ENCODE measurements at places on chromosomes 7 and 10.

DNA sequence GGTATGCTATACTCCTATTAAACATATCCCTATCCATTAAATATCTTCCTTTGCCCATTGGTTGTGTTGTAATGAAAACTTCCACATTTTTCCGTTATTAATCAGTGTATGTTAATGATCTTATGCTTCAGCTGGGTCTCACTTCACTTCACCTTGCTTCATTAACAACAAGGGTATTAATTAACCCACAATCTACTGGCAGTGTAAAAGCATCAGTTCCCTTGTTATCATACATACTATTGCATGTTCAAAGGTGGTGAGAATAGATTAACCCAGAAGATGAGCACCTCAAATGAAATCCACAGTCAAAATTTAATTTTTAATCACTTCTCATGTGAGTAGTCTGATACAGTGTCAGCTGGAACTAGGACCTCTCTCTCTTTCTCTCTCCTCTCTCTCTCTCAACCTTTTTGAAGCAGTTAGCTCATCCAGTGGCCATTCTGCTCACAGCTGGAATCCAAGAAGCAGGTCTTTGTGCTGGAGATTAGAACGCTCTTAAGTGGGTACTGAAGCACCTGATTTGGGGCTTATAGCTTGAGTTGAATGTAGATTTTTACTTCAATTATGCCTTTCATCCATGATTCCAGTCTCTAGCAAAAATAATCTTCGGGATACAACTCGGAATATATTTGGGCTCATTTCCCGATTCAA is 172.3 kb downstream of the RAPGEF5 start:
- DNase-seq: no peak

DNA sequence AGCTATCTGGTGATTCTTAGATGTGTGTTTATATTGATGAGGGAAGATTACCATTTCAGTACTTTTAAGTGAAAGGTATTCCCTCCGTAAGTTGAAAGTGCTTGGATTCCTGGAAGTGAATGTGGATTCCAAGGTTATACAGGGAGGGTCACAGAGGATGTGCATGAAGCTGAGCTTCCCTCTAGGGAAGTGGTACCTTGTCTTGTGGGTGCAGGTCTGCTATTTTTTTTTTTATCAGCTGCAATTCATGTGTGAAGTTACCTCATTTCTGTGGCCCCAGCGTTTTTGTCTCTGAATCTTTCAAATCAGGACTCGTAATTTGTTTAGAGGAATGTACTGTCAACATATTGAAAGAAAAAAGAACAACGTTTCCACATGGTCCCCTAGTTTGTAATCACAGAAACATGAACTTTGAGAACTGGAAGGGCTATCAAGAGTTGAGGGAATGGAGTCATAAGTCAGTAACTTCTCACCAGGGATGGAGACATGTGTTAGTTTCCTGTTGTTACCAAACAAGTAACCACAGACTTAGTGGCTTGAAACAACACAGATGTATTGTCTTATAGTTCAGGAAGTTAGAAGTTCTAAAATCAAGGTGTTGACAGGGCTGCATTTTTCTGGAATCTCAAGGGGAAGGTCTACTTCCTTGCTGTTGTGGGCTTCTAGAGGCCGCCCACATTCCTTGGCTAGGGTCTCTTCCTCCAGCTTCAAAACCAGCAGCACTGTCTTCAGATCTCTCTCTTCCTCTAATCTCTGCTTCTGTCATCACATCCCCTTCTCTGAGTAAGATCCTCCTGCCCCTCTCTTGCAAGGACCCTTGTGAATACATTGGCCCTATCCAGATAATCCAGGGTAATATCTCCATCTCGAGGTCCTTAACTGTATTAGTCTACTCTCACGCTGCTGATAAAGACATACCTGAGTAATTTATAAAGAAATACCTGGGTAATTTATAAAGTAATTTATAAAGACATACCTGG is 64.4 kb downstream of the RAB18 start:
- DNase-seq: no peak

- no peak for DNase-seq
Observed at GRCh38 chr7:83806538-83806937, 157.6 kb upstream of the SEMA3E start.

GRCh38 chr10:31657434-31657872 is 271.2 kb downstream of the ARHGAP12 start:
- no peak for DNase-seq

DNA sequence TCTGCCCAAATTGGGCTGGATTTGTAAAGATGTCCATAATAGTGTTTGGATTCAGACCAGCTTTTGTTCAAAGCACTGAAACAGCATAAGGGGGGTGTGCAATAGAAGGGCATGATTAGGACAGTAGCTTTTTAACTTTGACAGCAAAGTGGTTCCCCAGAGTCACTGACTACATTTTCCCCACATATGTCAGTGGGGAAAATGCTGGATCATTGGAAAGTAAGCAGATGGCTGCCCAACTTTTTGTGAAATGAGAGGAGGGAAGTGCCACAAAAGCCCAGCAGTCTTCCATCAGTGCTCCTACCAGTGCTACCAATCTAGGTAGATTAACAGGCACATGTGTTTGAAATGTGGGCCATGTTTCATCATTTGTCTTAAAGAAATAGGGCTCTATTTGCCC is 162.8 kb downstream of the FZD1 start:
- DNase-seq: no peak

- no peak for DNase-seq
Observed at GRCh38 chr10:97590082-97590747, 694 bp downstream of the C10orf62 start.

- no peak for DNase-seq
Observed at GRCh38 chr10:124590216-124591122, 128.8 kb downstream of the LHPP start.

GRCh38 chr7:86929293-86930109 is 130.0 kb downstream of the ELAPOR2 start:
- DNase-seq: no peak

- no peak for DNase-seq
Observed at GRCh38 chr10:91925022-91925320, 1.4 kb downstream of the BTAF1 start.

- no peak for DNase-seq
Observed at GRCh38 chr7:5354460-5355232, 69.0 kb downstream of the TNRC18 start.

GRCh38 chr7:2612445-2613097 is 19.2 kb upstream of the TTYH3 start:
- DNase-seq: no peak

DNA sequence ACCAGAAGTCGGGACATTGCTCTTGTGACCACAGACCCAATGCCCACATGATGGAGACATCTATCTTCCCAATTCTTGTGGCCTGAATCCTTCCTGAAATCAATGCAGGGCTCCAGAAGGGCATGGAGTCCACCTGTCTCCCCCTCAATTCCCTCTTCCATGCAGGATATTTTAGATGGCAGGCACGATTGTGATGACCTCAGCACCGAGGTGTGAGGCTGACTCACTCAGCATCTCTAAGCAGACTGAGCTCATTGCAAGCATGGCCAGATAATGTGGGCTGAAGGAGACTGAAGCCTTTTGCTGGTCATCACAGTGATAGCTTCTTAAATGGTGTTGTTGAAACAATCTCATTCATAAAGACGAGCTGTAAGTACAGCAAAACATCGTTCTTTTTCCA is 374.9 kb upstream of the PODXL start:
- DNase-seq: no peak

- no peak for DNase-seq
Observed at GRCh38 chr7:35257251-35258124, 3.6 kb upstream of the TBX20 start.

DNA sequence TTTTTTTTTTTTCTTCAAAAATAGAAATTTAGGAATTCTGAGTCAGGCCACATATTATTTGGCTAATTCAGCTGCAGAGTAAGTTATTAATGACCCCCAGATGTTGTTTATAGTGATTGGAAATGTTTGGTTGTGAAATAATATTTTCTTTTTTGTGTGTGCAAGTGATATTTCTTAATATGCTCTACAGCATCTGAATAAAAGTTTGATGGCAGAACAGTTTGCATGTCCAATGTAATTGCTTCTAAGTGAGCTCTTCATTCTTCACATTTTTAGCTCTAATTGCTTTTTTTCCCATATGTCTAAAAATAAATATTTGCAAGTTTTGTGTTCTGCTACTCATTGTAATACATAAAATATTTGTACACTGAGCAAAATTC is 116.0 kb downstream of the ARID5B start:
- no peak for DNase-seq

GRCh38 chr10:114714281-114714741 is 56.2 kb upstream of the ABLIM1 start:
- no peak for DNase-seq

- DNase-seq: no peak
Observed at GRCh38 chr10:52348037-52348564, 34.0 kb downstream of the DKK1 start.

DNA sequence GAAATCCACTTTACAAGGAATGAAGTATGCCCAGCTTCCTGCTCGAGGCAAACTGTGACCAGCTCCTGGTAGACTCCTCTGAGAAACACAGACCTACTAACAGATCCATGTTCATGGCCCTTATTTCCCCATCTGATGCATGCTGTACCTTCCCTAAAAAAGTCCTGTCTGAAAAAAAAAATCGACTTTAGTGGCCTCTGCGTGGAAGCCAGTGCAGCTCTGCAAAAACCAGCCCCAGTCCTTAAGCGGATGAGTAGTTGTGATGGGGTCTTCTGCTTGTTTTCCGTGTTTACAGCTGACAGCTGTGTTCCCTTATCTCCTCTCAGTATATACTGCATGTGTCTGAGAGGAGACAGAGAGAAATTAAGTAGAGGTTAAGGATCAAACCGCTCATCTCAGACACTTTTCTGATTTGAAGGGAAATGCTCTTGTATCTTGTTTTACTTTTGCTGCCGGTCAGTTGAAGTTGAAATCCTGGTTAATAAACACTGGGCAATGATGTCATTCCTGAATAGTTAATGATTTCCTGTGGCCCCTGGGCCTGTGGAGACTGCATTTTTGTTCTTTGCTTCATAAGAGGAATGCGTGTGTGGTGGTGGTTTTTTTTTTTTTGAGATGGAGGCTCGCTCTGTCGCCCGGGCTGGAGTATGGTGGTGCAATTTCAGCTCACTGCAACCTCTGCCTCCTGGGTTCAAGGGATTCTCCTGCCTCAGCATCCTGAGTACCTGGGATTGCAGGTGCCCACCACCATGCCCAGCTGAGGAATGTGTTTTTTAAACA is 67.6 kb downstream of the DOCK1 start:
- DNase-seq: no peak

GRCh38 chr7:51817694-51818225 is 501.2 kb upstream of the COBL start:
- no peak for DNase-seq

DNA sequence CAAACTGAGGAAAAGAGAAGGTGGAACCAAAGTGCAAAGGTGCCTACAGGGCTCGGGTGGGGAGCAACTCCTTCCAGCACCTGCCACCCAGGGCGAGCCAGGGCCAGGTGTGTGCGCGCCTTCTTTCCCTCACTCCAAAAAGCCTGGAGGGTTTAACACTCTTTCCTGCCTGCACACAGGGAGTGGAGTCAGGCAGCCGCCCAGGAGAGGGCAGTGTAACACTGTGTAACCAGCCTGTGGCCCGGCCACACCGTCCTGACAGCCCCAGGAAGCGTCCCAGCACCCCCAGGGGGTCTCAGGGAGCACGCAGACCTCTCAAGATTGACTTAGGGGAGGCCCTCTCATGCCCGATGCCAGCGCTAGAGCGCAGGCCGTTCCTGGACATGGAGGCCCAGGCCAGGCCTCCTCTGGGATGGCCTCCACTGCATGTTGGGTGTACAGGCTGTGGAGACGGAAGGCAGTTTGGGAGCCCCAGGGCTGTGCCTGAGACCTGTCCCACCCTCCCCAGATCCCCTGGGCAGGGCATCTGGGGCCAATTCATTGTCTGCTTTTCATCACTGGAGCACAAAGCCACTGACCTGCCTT is 13.4 kb downstream of the BRI3 start:
- no peak for DNase-seq

DNA sequence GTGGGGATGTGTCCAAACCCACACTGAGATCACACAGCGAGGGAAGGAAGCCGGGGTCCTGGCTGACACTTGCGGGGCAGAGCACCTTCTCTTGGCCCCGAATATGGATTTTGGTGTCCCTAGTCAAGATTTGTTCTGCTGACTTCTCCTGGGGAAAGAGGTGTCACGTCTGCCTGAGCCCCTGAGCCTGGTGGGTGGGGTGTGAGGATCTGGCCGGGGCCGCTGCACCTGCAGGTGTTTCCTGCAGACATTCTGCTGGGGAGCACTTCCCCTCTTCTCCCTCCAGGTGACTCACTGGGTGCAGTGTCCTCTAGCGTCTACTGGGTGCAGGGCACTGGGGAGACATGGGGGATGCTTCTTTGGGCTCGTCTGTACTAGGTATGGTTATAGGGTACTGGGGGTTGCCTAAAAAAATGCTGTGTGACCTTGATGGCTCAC is 99.2 kb downstream of the GRK5 start:
- peak; percentile 45 for DNase-seq

DNA sequence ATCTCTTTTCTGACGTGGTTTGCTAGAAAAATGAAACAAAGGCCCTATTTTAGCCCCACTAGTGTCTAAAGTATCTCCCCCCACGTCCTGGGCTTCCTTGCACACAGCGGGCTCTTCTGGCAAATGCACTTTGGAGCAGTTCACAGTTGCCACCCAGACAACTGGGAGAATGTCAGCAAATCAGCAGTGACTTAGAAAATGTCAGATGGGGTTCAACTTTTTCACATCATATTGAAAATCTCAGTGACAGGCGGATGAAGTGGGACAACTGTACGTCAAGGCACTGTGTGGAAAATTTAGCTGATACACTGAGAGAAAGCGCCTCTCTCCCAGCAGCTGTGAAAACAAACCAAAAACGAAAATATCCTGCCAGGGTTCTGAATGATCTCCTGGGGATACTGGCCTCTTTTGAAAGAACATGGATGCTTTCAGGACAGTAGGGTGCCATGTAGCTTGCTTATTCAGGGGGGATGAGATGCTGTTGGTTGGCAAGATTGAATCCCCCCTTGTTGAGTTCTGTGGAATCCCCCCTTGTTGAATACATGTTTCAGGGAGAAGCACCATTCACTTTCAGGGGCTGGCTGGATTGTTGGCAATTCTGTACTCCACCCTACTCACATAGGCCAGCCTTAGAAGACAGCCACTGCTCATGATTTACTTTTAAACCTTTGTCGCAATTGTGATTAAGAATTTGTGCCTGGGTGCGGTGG is 372.8 kb upstream of the CELF2 start:
- DNase-seq: no peak

DNA sequence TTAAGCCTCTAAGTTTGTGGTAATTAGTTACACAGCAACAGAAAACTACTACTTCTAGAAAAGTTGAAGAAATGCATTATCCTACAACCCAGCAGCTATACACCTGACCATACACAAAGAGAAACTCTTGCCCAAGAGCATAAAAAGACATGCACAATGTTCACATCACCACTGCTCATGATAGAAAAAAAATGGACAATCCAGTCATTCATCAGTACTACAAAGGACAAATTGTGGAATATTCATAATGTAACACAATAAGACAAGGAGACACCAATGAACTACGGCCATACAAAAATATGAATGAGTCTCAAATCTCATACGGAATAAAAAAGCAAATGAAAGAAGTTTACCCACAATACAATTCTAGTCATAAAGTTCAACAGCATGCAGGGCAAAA is 87.4 kb downstream of the ZFAND4 start:
- DNase-seq: no peak

GRCh38 chr10:131094527-131095312 is 216.8 kb downstream of the TCERG1L start:
- DNase-seq: no peak

GRCh38 chr7:91824201-91824600 is 56.3 kb downstream of the MTERF1 start:
- no peak for DNase-seq
